Forelimb muscle (tissue), 1 donor: ENCODE measurements at places on chromosomes 5 and 9. TPM values are rescaled to one million over a fixed set of nuclear protein-coding genes. Genes with fewer than 3 reads are reported as not detected.

Gene ENTPD8
- polyA plus RNA-seq = 0.46 TPM

- no peak for DNase-seq
Measured at GRCh38 chr5:53481159-53481886, 894 bp downstream of the FST start.

GRCh38 chr5:176675676-176676360, 28.5 kb downstream of the TSPAN17 start:
- no peak for DNase-seq

GRCh38 chr5:179345433-179346321, at the start of gene ADAMTS2:
TSS of gene ADAMTS2 (minus strand) at chr5:179345461. CDS start at chr5:179345328, 133 bp downstream.
- no peak for DNase-seq

Gene DAB2IP
- 41.0 TPM for polyA plus RNA-seq
